ENCODE measurements at places on chromosomes 1 and 21.

GRCh38 chr1:60055336-60055735, 18.2 kb downstream of the C1orf87 start:
- DNase-seq: no peak

- no peak for DNase-seq
Measured at GRCh38 chr1:65308781-65309303, 501 bp upstream of the DNAJC6 start.

GRCh38 chr1:99139876-99140275, 124.4 kb upstream of the PLPPR4 start:
- no peak for DNase-seq

- DNase-seq: no peak
Measured at GRCh38 chr1:117289316-117289870, 77.9 kb upstream of the MAN1A2 start.

DNA sequence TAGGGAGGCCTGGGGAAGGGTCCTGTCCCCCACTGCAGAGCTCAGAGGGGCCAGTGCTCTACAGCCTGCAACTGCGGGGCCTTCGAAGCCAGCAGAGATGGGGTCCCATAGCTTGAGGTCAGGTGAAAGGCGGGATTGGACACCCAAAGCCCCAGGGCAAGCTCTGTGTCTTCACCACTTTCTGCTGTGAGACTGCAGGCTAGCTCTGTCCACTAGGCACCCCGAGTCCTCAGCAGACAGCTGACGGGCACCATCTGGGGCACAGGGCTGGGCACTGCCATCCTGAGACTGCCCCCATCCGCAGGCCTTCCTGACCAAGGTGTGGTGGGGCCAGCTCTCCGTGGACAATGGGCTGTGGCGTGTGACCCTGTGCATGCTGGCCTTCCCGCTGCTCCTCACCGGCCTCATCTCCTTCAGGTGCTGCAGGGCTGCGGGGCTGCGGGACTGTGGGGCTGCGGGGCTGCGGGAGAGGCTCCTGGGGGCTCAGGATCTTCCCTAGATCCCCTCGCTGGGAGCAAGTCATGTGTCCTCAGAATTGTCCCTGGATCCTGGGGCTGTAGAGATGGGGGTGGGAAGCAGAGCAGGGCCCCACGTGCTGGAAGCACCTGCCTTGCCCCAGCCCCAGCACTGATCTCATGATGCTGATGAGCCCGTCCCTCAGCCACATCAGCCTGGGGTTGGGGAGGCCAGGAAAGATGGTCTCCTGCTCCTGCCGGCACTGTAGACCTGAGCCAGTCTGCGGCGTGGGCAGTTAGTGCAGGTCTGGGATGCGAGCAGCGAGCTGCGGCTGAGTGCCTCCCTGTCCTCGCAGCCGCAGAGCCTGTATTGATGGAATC, 46.8 kb downstream of the TRPM2 start:
- DNase-seq: no peak

DNA sequence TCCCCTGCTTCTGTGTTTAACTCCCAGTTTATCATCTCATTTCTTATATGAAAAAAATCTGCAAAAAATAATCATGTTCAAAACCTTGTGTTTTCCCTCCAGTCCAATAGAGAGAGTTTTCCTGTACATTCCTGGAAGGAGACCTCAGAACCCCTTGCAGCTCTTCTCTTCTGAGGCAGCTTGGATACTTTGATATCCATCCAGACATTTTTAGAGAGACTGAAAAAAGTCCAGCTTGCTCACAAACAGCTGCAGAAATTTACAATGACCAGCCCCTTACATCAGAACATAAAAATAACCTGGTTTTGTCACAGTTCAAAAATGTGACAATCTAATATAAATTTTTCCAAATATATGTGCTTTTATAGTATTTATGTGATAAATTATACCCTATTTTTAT, 73.3 kb upstream of the C1orf115 start:
- DNase-seq: no peak

- peak; percentile 44 for DNase-seq
Measured at GRCh38 chr21:36909901-36910561, 56.4 kb downstream of the HLCS start.

DNA sequence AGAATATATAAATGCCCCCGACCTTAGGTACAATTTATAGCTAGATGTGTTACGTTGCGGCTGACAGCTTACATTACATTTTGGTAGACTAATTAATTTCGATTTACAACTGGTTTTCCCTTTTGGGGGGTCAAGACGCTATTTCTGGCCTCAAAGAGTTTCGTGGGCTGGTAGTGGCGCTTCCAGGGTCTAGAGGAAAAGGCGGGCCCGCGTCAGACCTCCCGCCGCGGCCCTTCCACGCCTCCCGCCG, 391 bp downstream of the IFT25 start:
- no peak for DNase-seq

- DNase-seq: no peak
Measured at GRCh38 chr21:44702111-44702972, 5.4 kb downstream of the KRTAP10-12 start.

DNA sequence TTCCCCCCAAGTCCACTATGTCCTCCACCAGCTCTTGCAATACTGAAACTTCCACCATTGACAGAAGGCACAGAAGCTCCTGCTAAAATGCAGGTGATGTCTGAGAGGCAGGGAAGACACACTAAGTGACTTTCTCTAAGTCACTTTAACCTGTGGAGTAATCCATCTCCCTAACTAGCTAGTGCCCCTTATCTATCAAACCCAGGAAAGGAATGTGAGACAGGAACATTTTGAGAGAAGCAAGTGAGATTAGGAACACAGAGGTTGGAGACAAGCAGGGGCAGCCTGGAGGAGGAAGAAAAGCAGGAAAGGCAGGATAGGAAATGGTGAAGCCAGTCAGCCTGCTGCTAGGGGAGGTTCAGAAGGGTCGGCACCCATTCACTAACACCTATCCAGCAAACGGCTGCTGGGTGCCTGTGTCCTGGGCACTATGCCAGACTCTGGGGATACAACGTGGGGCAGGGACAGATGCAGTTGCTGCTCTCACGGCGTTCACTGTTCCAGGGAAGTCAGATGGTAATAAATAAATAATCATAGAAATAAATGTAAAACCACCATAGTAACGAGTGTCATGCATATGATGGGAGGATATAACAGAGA, 7.0 kb downstream of the GPA33 start:
- DNase-seq: no peak

- DNase-seq: no peak
Measured at GRCh38 chr1:223629126-223629457, 36.4 kb downstream of the CAPN8 start.

Data from activated T-cell treated with anti-CD3 and anti-CD28 coated beads, Interleukin-2, amount 50 U/mL, for 48 hours (primary cell).